ENCODE measurements at places on chromosomes 7 and 10.

GRCh38 chr7:155043756-155044155 lies 26.4 kb upstream of the HTR5A start:
- DNase-seq = no peak

DNA sequence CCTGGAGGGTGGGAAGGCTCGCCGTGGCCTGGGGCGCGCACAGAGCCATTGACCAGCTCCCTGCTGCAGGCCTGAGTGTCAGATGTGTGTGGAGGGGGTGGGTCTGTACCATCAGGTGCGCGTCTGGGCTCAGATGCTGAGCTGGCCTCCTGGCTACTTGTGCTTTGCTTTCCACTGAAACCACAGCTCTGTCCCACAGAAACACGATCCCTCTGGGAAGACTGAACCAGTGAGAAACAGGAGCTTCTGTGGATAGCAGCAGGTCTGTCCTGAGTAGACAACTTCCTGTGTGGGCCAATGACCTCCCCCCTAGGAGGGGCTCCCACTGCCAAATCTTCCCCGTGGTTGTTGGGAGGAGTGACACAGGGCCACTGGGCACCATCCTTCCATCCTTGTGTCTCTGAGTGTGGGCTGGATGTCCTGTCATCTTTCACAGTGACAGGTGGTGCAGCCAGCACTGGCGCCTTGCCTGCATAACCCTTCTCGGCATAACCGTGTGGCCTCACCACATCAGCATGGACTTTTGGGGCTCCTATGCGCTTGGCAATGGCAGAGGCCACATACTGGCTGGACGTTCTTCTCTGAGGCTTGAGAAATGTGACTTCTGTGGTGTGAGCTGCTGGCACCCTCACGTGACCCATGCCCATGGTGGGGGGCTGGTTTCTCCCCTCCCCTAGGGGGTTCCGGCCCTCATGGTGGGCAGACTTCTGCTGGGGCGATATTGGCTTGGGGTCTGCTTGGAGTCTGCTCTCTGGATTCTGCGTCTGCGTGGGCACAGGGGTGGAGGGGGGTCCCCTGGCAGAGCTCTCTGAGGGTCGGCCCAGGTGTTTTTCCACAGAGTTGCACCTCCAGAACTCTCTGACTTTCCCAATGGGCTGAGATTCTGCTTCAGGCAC lies 245.5 kb upstream of the GRB10 start:
- DNase-seq = no peak

GRCh38 chr7:33250421-33250871 lies 121.1 kb downstream of the BBS9 start:
- DNase-seq = no peak

DNA sequence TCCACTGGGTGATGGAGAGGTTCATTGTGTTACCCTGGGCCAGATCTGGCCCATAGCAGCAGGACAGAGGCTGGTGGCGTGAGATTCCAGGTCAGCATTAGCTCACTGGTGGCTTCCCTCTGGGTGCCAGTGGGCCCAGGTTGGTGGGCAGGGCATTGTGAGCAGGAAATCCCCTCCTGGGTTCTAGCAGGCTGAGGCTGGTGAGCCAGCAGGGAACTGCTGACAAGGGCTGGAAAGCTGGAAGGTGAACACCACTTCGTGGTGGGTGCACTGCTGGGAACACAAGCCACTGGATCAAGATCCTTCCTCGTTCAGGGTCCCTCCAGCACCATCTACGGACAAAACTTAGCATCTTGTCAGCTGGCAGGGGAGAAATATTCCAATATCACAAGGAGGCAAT lies 259.2 kb upstream of the FZD1 start:
- no peak for DNase-seq

GRCh38 chr10:5812283-5813090 lies 747 bp downstream of the GDI2 start:
- no peak for DNase-seq

GRCh38 chr7:151592868-151593486 lies 73.3 kb upstream of the RHEB start:
- no peak for DNase-seq

All from NCI-H187 treated with DMSO at 0.1 percent for 48 hours (cell line).